SHP77 treated with DMSO at 0.1 percent for 48 hours (cell line): ENCODE measurements at places on chromosomes 7 and 10.

DNA sequence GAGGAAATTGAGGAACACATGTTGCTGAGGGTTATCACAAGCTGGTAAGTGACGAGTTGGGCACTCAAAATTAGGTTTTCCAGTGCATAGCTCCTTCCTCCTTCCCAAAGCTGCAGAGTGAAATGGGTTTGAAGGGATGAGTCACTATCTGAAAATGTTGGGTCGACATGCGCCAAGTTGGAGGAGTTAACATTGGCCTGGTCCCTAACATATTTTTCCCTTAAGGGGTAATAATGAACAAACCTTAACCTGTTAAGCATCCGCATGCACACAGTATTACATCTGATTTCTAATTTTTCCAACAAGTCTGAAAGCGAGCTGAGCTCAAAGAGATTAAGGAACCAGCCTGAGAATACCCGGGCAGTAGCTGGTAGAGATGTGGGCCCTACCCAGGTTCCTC lies 20.7 kb upstream of the TECTB start:
- no peak for DNase-seq

GRCh38 chr7:157576415-157576814 lies 239.6 kb downstream of the DNAJB6 start:
- DNase-seq = no peak

DNA sequence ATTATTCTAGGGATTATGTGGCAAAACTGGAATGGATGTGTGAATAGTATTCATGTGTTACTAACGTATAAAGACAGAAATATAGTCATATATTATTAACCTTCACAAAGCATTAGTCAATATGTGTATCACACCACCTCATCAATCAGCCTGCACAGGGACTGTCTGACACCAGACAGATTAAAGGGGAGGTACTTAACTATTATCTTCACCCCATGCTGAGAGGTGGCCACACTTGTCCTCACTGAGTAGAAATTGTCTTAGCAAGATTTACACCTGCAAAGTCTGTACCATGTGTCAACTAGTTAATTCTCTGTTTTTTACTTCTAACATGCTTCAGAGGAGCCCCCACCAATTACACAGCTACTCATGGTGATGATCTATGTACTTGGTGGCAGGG lies 146.3 kb upstream of the LRGUK start:
- no peak for DNase-seq

- no peak for DNase-seq
Observed at GRCh38 chr10:77421591-77421990, 216.0 kb downstream of the KCNMA1 start.

GRCh38 chr10:73732931-73733623 lies 11.1 kb upstream of the SEC24C start:
- no peak for DNase-seq
